ENCODE measurements at places on chromosomes 1 and 21.

DNA sequence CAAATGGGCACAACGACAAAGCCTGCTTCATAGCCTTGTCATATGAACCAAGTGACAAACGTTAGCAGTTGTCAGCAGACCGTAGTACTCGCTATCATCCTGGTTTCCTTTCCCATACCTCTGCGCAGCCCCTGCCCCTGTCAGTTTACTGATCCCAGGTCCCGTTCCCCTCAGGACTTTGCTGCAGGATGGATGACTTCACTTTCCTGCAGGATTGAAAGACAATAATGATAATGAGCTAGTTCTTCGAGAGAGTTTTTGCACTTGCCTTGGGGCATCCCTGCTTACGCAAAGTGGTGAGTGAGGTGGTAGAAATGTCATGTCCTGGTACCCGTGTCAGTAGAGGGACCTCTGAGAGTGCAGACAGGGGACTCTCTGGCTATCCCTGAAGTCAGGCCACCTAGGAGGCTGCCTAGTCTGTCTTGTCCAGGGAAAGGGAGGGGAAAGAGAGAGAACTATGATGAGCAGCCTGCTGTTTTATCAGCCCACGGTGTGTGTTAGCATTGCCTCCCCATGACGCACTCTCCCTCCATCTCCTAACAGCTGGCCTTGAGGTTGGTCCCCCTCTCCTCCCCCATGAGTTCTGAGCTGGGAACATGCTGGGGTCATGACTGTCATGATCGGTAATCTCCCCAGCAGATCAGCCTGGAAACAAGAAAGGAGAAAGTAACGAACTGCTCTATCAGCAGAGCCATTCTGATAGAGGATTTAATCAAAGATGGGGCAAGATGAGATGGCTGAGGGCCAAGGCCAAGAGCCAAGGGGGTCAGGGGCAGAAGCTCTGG is 53.7 kb downstream of the ELK4 start:
- DNase-seq: no peak

- no peak for DNase-seq
Measured at GRCh38 chr1:8586438-8586837, 231.0 kb downstream of the RERE start.

- no peak for DNase-seq
Measured at GRCh38 chr1:226644541-226645176, 94.4 kb downstream of the ITPKB start.

- no peak for DNase-seq
Measured at GRCh38 chr1:19815801-19816736, 986 bp upstream of the RNF186 start.

GRCh38 chr1:226946841-226947240 is 6.7 kb downstream of the COQ8A start:
- no peak for DNase-seq

GRCh38 chr1:205229399-205229871 is 1.7 kb downstream of the TMCC2 start:
- DNase-seq: peak; percentile 89

- no peak for DNase-seq
Measured at GRCh38 chr21:14762734-14763694, 216.9 kb upstream of the SAMSN1 start.

GRCh38 chr1:150777544-150777943 is 12.0 kb upstream of the CTSS start:
- no peak for DNase-seq

DNA sequence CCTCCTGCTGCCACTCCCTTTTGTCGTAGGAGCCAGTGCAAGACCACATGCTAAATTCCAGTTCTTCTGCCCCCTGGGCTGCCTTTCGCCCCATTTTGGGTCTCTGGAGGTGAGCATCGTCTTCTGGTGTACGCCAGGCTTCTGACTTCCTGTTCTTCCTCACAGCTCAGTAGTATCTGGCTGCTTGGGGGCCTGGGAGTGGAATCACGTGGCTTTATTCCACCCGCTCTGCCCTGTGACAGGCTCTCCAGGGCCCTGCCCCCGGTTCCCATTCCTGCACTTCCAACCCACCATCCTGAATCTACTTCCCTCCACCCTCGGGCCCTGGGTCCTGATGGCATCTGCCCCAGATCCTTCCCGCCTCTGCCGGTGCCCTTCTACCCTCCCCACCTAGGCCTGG is 3.6 kb downstream of the NFASC start:
- DNase-seq: no peak

- no peak for DNase-seq
Measured at GRCh38 chr1:185734929-185735700, 924 bp downstream of the HMCN1 start.

- DNase-seq: peak; percentile 48
Measured at GRCh38 chr1:24966724-24967346, 36.8 kb upstream of the RUNX3 start.

DNA sequence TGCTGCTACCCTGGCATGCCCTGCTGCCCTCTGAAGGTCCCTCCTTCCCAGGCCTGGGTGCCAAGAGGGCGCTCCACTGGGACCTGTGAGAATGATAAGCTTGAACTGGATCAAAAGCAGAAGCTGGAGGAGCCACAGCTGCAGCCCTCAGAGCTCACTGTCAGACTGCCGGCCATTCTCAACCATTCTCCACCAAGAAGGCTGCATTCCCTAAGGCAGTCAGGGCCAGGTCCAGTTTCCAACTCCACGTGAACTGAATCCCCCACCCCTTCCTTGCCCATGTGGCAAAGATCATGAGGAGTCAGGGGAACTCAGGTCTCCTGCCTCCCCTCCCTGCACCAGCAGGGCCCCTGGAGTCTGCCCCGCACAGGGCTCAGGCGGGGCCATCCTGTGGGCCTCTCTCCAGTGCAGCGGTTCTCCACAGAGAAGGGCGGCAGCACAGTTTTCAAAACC is 19.5 kb downstream of the SLC1A7 start:
- DNase-seq: no peak

- DNase-seq: no peak
Measured at GRCh38 chr1:153934746-153935145, 11.8 kb downstream of the DENND4B start.

- no peak for DNase-seq
Measured at GRCh38 chr1:114331936-114332335, 178.3 kb upstream of the SYT6 start.

- no peak for DNase-seq
Measured at GRCh38 chr1:166903232-166903631, 27.2 kb upstream of the TADA1 start.

GRCh38 chr1:84166797-84167196 is 22.7 kb downstream of the PRKACB start:
- DNase-seq: no peak

DNA sequence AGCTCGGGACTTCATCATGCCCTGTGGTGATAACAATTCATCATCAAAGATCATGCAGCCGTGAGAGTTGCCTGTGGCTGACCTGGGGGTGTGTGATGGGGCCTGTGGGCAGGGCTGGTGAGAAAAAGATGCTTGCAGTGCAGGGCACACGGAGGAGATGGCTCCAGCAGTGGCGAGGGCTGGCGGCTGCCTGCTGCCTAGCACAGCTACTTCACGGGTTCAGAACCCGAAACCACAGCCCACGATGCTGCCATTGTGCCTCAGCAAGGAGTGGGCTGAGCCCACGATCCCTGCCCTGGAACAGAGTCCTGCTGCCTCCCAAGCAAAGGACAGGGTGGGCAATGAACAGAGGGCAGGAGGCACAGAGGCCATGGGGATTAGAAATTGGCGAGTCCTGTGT is 631 bp upstream of the KRTAP10-9 start:
- DNase-seq: no peak

DNA sequence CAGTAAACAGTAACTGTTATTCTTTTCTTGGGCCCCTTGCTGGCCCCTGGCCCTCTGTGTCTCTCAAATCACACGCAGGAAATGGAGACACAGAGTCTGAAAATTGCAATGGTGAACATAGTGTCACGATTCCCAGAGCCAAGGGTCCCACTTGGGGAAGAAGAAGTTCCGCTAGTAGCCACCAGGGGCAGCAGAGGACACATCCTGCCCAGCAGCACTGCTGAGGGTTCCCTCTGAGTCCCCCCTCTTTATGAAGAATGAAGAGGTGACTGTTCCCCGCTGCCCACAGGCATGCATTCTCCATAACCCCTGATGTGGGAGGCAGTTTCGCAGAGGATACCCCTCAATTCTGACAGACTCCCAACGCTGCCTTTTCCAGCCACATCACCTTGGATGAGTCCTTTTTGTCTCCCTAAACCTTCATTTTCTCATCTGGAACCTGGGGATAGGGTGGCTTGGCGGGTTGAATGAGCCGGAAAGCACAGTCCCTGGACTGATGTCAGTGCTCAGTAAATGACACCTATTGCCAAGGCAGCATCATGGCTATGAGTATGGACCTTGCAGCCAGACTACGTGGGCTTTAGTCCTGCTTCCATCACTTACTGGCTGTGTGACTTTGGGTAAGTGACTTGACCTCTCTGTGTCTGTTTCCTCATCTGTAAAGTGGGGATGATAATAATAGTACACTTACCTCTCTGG is 238.0 kb upstream of the TMEM51 start:
- peak; percentile 60 for DNase-seq

DNA sequence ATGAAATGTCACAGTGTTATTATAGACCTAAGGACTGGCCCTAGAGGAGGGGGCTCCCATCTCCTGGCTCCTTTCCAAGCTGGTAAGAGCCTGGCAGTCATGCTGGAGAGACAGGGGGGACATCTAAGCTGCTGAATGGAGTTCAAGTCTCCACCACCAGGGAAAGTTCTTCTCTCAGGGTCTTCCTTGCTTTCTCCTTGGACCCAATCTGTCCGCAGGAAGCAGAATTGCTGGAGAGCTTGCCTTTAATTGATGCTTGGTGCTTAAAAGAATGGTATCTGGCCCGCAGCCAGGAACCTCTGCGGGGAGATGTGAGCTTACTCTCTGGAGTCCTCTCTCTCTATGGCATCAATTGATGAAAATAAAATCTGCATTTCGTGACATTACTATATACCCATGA is 25.1 kb downstream of the IRF2BP2 start:
- DNase-seq: no peak

- DNase-seq: no peak
Measured at GRCh38 chr1:43708002-43708410, 670 bp downstream of the ST3GAL3 start.

- DNase-seq: no peak
Measured at GRCh38 chr1:247437551-247438505, 20.1 kb downstream of the OR2B11 start.
